ENCODE measurements at places on chromosomes 12 and 14.
A peak's percentile ranks its signal among the peaks of the same experiment; 100 is the strongest.

DNA sequence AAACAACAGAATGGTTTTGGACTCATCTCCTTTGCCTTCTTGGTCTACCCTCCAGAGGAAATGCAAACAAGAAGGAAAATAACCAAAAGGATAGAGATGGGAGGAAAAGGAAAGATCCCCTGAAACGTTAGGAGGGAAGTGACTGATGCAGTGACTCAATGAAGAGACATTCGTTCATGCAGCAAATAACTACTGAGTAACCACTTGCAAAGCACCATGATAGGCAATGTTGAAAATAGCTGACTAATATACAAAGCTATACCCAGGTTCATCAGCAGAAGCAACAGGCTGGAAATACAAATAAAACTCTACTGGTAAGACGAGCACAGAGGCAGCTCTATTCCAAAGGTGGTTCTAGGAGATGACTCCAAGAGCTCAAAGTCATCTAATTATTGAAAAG, 41.8 kb downstream of the R3HDM2 start:
- peak; percentile 80 for DNase-seq

- DNase-seq: peak; percentile 40
Observed at GRCh38 chr12:28552251-28552970, 362.2 kb downstream of the CCDC91 start.

GRCh38 chr14:77316872-77317301, 3.8 kb downstream of the POMT2 start:
- DNase-seq: no peak

- no peak for DNase-seq
Observed at GRCh38 chr14:63766611-63767010, 38.7 kb upstream of the SGPP1 start.

DNA sequence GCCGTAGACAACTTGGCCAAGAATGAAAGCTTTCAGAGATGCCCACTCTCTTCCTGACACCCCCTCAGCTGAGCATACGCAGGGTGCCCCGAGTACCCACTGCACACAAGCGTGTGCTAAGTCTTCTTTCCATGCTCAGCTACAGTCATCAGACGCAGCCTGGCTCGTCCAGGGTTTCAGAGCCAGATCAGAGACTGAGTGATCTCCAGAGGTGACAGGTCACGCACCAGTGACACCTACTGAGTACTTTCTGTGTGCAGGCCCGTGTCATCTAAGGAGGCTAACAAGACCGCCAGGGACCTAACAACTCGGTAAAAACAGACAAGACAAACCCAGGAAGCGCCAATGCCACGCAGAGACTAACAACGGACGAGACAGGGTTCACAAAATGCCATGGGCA, 25.1 kb downstream of the STX2 start:
- DNase-seq: no peak

DNA sequence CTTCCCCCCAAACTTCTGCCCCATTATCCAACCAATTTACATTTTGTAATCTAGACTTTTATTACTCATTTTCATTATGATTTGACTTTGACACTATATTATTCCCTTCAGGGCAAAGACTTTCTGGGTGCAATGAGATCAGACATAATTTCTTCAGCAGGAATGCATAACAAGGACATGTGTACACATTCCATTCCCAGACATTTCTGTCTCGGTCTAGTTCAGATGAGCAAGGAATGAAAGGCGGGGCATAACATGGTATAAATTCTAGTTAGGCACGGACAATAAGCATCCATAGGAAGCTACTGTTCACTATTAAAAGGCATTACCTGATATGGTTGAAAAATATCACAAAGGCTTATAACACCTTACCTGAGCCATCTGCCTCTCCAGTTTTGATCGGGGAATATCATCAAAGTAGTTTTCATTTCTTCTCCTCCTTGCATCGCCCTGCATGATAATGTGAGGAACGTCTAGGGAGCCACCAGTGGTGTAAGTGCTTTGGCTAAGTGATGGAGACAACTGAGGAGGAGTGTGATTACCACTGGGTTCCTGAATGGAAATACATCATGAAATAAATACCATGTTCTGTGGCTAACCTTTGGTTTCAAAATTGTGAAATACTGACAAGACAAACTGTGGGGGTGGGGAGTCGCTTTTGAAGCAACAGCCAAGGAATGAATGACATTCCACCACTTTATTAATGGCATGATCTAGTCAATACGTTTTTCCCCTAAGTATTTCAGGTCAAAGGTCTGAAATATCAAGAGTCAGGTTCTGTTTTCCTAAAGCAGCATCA, 183.9 kb downstream of the APAF1 start:
- no peak for DNase-seq

DNA sequence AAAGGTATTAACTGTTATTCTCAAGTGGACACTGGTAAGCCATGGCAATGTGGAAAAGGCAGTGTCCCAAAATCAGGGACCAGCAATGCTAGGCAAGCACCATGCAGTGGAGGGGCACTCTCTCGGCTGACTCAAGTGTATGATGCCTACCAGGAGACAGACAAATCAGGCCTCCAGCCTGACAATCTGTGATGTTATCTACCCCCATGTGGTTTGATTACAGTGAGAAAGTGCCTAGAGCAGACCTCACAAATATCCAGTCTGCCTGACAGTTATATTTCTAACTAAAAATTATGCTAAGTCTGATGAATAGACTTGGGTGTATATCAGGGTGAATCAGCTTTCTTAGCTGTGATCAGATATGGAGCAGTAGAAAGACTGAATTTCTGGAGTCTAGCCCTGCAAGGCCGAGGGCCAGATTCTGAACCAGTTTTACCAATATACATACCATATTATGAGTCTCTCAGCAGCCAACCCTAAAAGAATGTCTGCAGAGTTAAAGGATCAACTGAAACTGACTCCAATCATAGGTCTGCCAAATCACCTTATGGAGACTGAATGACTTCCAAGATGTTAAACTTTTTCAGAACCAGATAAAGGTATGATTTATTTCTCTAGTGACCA, 3.2 kb downstream of the PLBD1 start:
- peak; percentile 1 for DNase-seq

DNA sequence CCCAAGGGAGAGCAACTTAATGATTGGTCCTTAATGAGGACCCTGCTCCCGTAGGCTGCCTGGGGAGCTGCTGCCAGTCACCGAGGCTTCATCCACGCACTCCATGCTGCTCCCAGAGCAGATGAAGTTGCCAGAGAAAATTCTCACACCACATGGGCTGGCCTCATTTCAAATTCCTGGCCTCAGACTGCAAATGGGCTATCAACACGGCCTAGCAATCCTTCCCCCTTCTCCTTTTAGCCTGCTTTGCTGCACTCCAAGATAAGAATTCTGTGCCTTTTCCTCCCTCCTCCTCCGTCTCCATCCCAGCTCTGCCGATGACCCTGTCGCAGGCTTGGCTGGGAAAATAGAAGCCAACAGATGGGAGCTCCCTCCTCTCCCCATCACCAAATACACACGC, 10.8 kb upstream of the DGLUCY start:
- peak; percentile 53 for DNase-seq

- no peak for DNase-seq
Observed at GRCh38 chr14:95928751-95929150, 52.1 kb downstream of the TUNAR start.

DNA sequence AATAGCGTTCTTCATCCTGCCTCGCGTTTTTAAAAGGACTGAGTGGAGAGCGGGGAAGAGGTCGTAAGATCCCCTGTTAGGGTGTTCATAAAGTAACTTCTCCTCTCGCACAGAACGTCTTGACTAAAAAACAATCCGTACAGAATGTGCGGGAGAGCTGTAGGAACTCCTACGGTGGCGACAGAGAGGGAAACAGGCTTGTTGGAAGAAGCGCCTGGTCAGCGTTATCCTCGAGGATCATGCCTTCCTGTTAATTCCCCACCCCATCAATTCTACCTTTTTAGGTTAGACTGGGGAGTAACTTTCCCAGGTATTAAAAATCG, 399 bp upstream of the WASHC4 start:
- peak; percentile 67 for DNase-seq

DNA sequence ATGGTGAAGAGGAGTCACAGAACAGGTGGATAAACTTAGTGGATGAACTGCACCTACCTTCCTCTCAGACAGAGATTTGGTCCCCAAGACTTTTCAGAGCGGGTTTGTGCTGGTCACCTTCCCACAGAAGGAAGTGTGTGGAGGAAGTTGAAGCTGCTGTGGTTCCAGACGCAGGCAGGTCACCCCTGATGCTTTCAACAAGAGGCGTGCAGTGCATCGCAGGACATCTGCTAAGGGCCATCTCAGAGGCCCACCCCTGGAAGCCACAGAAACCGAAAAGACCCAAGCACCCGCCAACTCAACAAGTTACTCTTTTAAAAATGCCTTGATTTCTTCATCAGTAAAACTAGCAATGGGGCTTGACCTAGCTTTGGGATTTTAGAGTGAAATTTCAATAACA, 1.0 kb upstream of the GPX2 start:
- DNase-seq: no peak

DNA sequence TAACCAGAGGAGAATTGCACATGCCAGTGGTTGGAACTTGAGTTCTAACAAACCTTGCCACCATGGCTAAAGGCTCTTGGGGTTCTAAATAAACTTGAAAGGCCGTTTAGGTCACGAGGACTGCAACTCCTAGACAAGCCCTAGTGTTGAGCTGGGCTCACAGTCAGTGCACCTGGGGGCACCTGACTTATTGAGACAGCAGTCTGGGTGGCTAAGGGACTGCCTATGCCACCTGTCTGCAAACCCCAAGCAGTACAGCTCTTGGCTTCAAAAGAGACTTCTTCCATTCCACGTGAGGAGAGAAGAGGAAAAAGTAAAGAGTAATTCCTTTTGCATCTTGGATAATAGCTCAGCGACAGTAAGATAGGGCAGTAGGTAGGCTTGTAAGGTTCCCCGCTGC, 765.6 kb upstream of the FOXG1 start:
- no peak for DNase-seq

DNA sequence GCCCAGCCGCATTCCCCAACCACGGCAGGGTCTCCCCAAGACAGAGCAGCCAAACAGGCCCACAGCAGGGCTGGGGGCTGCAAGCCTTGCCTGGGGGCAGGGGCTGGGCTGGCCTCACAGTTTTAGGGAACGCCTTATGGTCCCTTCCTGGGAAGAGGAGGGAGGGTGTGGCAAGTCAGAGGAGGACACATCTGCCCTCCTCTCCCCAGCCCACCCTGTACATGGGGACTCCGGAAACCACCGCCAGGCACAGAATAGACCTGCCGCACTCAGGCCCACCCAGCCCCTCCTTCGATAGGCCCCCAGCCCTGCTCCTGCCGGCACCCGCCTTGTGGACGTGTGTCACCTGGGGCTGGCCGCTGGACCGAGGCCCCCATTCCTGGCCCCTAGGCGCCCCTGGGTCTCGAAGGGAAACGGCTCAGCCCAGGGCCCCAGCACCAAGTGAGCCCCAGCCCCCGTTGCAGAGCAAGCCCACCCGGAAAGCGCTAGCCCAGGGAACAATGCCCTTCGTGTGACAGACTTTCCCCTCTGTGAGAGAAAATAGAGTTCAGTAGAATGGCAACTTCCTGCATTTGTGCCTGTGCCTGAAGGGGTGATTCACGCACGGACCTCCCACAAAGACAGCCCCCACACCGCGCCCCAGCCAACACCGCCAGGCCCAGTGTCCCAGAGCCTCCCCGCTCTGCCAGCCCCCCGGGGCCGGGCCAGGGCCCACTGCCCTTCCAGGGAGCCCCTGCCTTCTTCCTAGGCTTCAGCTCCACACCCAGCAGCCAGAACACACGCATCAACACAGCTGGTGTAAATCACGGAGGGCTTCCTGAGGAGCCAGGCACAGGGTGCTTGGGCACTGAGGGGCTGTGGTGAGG, 12.0 kb upstream of the NUDT14 start:
- DNase-seq: no peak

DNA sequence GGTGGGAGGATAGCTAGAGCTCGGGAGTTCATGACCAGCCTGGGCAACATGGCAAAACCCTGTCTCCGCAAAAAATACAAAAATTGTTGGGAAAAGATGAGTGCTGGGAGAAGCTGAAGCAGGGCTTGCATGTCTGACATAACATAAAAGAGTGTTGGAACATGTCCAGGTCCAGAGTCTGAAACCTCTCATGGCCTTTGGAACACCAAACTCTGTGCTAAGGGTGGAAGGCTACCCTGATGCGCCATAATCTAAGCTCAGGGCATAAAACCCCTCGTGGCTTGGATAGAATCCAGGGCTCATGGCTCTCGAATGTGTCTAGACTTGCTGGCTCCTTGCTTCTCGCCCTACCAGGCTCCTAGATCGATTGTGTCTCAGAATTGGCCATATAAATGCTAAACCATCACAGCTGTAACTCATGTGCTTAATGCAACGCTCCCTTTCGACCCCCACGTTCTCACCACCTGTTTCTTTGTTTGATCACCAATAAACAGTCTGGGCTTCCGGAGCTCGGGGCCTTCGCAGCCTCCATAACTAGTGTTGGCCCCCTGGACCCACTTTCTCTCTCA, 6.7 kb upstream of the CLEC7A start:
- no peak for DNase-seq

- DNase-seq: no peak
Observed at GRCh38 chr12:67147447-67147846, 121.7 kb upstream of the CAND1 start.

DNA sequence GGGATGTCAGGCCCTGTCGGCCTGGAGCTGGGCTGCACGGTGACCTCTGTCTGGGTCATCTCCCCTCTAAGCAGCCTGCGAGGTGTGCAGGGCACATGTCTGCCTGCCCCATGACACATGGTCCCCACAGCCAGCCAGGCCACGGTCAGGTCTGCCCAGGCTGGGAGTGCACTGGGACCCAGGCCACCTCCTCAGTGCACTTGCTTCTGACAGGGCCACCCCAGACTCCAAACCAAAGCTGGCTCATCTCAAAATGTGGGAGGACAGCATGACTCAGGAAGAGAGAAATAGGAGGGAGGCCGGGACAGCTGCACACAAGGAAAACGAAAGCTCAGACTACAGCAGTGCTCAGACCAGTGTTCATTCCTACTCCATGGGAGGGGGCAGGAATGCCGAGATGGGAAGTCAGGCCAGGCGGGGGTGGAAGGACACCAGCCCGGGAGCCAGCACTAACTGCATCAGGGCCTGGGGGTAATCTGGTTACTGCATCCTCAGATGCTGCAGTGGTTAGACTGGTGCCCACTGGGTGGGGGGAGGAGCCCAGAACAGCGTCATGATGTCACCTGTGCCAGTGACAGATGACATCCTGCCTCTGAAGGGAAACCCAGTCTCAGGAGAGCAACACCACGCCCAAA, 4.0 kb downstream of the P2RX2 start:
- peak; percentile 78 for DNase-seq

DNA sequence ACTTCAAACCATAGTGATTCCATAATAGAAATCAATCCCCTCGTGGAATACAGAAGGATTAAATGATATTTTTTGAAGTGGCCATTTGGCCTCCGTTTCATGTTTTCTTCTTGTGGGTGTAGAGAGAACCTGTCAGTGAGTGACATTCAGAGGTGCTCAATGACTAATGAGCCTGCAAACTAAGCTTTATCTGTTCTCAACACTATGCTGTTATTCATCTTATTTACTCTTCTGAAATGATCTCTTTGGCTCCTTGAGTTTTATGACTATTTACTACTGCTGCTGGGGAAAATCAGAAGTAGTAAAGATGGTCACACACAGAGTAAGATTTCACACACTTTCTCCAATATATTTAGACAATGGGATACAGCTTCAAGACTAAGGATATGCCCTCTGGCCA, 30.4 kb downstream of the ATP2B1 start:
- DNase-seq: no peak

- no peak for DNase-seq
Observed at GRCh38 chr12:41437563-41437962, 249.4 kb downstream of the PDZRN4 start.
